ENCODE measurements at places on chromosomes 3 and 15. TPM values are rescaled to one million over a fixed set of nuclear protein-coding genes. Genes with fewer than 3 reads are reported as not detected.

NRROS gene
- 44.0 TPM for total RNA-seq

WDR93 gene
- total RNA-seq: not detected

KBTBD8 gene
- total RNA-seq: 28.8 TPM

C15orf62 gene
- total RNA-seq: 0.24 TPM

CNTN3 gene
- not detected for total RNA-seq

GALNT15 gene
- not detected for total RNA-seq

VIPR1 gene
- total RNA-seq: 0.29 TPM

SPSB4 gene
- not detected for total RNA-seq

GBE1 gene
- total RNA-seq: 42.4 TPM
